EH (cell line): ENCODE measurements at places on chromosomes 3 and 15.
A peak's percentile ranks its signal among the peaks of the same experiment; 100 is the strongest.

DNA sequence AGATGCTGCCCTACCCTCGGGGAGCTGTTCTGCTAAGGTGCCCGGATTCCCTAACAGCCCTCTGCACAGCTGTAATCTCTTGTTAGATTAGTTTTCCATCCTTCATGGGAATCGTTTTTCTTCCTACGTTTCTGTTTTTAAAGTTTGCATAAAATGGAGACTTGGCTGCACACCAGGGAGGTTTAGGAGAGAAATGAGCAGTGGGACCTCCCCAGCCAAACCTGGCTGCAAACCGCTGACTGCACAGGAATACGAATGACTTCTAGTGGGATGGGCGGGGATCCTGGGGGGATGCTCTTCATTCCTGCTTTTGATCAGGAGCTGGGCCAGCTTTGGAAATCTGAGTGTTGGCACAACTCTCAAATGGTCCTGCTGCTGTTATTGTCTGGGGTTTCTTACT, 77.5 kb downstream of the THSD4 start:
- no peak for DNase-seq

GRCh38 chr3:72591522-72592421, 256.5 kb downstream of the SHQ1 start:
- DNase-seq, result peak; percentile 99

DNA sequence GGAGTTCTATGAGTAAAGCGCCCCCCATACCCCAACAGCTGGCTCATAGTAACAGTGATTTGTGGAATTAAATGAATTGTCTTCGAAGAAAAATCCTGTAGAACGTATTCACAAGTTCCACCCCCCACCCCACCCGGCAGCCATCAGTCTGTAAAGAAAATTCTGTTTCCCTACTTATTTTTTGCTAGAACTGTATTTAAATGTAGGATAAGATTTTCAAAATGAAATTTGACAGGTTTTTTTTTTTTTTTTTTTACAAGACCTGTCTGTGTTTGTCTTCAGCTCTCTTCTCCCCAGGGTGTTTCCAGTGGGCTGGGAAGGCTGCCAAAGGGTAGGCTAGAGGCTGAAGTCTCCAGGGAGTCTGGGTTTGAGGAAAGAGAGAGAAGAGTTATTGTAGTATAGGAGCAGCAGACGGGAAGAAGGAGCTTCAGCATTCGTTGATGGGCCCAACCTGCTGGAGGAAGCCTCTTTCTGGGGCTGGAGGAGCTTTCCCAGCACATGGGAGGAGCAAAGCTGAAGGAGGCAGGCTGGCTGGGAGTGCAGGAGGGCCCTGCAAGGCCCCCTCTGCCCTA, 130.6 kb upstream of the SEMA6D start:
- DNase-seq, result no peak

- DNase-seq, result no peak
These were observed 83.4 kb downstream of the SLCO3A1 start for GRCh38 chr15:91936927-91937326.

DNA sequence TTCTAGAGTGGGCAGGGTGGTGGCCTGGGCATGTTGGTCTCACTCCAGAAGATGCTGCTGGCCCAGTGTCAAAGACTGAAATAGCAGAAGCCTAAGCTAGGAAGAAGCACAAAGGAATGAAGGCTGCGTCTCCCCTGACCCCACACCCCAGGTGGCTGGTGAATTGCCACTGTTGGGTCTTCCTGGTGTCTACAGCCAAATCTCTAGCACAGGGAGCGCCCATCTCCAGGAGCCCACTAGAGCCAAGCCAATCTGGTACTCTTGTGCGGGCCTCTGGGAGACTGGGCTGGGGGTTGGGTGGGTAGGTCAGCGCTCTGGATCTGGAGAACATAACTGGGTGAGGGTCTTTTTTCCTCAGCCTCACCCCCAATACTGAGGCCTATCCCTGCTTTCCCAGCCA, 894 bp downstream of the TUSC2 start:
- DNase-seq, result no peak

DNA sequence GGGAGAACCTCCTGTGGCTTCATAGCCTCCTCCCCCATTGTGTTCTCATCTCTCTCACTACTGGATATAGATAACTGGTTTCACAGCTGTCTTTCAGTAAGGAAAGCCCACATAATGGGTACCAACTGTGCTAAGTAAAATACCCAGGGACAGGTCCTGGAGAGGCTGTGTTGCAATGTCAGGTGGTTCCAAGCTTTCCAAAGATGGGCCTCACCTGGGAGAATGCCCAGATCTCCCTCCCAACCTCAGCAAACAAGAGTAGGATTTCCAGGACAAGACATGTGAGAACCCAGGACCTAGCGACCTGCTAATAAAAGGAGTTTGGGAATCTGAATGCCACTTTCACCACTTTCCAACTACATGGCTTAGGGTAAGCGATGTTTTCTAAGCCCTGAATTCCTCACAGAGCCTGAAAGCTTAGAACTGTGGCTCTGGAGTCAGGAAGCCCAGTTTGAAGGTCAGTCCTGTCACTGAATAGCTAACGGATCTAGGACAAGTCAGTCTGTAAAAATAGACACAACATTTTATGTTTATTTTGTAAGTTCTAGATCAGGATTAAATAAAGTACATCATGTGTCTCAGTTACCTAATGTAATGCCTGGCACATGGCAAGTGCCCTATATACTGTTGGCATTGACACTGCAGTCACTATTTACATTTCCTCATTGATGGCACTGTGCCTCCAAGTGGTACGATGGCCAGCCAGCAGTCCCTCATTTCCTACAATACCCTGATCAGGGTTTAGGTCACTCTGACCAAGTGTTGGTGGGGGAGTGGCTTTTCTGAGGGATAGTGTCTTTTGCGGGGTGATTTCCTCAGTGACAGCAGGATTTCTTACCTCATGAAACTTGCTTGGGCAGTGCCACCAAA, 11.9 kb downstream of the CERS3 start:
- DNase-seq, result no peak

DNA sequence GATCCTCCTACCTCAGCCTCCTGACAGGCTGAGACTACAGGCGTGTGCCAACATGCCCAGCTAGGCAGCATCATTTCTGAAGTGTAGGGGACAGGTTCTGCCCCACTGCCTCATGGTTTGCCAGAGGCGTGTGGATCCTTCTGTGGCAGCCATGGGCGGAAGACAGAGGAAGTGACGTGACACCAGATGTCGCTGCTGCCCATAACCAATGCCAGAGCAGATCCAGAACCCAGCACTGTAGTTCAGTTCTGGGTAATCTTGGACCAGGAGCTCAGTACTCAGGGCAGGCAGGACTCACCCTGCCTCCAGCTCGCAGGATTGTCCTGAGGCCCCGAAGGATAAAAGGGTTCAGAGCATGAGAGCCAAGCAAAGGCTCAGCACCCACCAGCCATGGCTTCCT, 8.2 kb downstream of the RBPMS2 start:
- peak; percentile 22 for DNase-seq

- DNase-seq, result peak; percentile 38
These were observed 581 bp downstream of the SH3BP5 start for GRCh38 chr3:15331606-15332404.
